Bronchial epithelial cell (primary cell): ENCODE measurements at places on chromosomes 3 and 15. TPM values are rescaled to one million over a fixed set of nuclear protein-coding genes. Genes with fewer than 3 reads are reported as not detected.
A peak's percentile ranks its signal among the peaks of the same experiment; 100 is the strongest.

DNA sequence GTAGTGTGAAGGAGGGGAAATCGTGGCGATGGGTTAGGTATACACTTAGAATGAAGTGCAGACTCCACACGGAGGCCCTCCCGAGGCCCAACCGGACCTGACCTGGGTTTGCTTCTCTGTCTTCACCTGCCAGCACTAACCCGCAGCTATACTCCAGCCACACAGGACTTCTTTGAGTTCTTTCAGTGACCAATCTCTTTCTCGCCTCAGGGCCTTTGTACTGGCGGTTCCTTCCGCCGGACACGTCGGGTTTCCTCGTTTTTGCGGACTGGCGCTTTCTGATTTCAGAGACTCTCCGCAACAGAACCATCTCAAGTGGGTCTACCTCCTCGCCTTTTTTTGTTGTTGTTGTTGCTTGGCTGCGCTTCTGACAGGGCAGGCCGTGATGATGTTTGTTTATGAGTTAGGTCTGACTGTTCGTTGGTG, at the start of gene NEIL1:
Gene NEIL1 (plus strand): TSS at position 244 of the 426 bp plus-strand sequence. CDS start 1,867 bp downstream, outside the sequence.
- DNase-seq, result peak; percentile 40

- DNase-seq, result peak; percentile 59
Observed at GRCh38 chr15:43225201-43225949, 4.6 kb upstream of the EPB42 start.

DNA sequence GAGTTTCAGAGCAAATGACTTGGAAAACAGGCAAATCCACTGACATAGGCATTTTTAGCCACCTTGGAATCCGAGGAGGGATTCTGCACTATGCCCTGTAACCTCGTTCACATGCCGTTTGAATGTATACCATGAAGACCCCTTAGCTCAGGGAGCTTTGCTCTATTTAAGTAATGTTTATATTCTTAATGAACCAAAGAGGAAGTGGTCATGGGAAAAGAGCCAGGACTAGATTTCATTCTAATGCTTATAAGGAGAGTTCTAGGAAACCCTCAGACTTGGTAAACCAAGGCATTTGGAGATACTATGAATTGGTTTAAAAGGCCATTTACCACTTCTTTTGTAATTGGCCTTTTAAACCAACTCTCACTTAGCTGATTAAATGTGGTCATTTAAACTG, 178.9 kb downstream of the IGF1R start:
- no peak for DNase-seq

DNA sequence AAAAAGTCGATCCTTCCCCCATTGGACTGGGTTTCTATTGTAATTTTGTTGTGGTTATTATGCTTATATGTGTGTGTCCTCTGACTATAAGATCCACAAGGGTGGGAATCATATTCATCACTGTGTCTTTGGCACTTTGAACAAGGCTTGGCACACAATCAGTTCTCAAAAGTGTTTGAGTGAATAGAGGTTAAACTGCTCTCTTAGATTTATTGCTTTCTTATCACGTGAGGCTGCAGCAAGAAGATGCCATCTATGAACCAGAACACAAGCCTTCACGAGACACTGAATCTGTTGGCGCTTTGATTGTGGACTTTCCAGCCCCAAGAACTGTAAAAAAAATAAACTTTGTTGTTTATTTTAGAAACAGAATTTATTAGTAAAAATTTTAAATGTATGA, 295.0 kb upstream of the MDFIC2 start:
- no peak for DNase-seq

GRCh38 chr15:74977599-74977998, 17.8 kb upstream of the SCAMP5 start:
- DNase-seq, result no peak

GRCh38 chr3:11548721-11549131, 95.0 kb downstream of the VGLL4 start:
- peak; percentile 67 for DNase-seq

DNA sequence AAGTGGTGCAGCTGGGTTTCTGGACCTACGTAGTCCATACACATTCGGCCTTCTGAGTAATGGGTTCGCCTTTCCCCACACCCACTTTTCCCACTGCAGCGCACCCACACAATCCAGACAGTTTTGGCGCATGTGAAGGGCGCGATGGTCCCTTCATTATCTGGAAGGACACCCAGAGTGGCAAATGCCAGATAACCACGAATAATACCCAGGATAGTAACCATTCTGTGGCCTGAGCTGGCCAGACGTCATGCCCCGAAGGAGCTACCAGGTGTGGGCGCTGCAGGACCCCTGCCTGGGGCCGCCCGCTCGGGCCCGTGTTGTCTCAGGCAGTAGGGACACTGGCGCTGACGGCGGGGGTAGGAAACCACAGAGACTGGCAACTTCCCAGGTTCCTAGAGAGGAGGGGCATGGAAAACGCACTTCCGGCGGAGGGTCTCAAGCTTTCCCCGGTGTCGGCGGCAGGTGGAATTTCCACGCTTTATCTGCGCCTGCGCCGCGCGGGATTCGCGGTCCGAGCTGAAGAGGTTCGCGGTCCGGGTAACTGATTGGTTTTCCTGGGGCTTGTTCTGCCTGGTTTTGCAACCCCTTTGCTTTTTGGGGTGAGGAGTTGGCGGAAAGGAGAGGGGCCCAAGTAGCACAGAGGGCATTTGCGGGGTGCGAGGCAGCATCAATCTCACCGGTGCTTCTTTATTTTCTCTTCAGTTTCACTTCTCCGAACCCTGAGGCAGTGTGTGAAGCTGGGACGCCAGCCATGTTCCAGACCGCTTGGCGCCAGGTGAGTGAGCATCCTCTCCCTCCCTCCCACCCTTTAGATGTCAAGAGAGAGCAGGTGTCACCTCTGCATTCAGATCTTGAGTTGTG, at the start of gene ZNF620:
Gene ZNF620 (plus strand): TSS at position 441 of the 864 bp plus-strand sequence. CDS start 314 bp downstream, at position 755.
- DNase-seq, result no peak

DNA sequence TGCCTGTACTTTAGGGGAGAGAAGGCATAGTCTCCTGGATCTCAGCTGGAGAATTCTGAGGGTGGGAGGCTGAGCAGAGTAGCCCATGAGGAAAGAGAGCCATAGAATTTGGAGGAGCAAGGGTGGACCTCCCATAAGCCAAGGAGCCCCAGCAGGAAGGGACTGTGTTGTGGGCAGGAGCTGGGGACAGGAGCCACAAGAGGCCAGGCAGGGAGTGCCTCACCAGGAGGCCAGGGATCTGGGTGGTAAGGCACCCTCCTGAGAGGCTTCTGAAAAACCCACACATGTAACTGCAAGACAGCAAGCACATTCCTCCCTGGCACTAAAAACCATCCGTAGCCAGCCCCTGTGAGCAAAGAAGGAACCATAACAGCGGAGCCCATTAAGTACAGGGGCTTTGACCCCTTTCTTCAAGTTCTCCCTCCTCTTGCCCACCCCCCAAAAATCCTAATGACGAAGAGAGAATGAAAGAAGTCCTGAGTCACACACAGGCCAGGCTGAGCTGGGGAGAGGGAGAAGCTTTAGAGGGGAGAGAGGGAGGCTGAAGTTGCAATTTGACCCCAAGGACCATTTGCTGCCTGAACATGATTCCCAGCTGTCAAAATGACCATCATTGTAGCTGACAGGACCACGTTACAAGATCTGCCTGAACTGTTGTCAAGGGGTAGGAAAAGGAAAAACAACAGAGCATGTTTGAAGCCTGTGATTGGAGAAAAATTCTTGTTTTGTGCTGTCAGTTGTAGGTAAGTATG, 82.6 kb downstream of the TRIM42 start:
- no peak for DNase-seq

DNA sequence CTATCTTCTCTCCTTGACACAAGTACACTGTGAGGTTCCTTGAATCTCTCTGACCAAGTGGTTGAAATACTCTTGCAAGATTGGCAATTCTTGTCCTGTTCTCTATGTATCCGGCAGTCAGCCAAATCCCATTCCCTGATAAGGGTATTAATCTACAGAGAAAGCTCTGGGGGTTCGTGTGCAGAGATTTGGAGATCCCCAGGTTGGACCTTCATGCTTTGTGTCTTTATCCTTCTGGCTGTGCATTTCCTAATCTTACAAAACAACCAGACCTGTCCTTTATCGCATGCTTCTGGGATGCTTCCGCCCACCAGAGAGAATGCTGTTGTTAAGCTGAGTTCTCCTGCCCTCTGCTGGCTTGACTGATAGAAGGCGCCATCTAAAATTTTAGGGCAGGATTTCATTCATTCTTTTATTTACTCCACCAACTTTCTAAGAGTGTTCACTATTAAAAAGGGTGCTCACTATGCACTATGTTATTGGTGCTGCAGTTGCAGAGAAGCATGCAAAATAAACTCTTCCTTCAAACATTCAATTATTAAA, 8.6 kb upstream of the SST start:
- peak; percentile 45 for DNase-seq

DNA sequence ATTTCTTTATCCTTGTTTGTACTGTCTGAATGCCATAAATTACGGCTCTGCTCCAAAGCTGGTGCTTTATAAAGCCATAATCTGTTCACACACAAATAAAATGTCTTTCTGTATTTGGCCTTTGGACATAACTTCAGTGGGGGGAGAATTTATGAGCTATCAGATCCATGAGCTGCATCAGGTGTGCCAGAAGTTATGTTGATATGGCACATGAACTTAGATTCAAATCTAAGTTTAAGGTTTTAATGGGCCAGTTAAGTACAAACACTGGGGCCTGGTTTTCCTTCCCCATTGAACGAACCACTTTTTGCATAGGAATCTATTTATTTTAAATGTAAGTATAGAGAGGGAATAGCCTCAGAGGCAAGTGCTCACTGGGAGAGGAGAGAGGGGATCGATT, 239.9 kb downstream of the NFKBIZ start:
- no peak for DNase-seq

- DNase-seq, result no peak
Observed at GRCh38 chr3:126258670-126259069, 78.3 kb upstream of the ALDH1L1 start.

- DNase-seq, result no peak
Observed at GRCh38 chr3:131717493-131717892, 214.7 kb upstream of the MRPL3 start.

MYH15 gene
- total RNA-seq, result under 0.01 TPM in 2 replicates

RYR3 gene
- under 0.01 and 0.26 TPM in 2 replicates for total RNA-seq

P3H2 gene
- 7.6 and 14.6 TPM in 2 replicates for total RNA-seq

SEMA6D gene
- total RNA-seq, result 0.64 and 2.6 TPM in 2 replicates
